ENCODE measurements at places on chromosomes 1 and 21.

DNA sequence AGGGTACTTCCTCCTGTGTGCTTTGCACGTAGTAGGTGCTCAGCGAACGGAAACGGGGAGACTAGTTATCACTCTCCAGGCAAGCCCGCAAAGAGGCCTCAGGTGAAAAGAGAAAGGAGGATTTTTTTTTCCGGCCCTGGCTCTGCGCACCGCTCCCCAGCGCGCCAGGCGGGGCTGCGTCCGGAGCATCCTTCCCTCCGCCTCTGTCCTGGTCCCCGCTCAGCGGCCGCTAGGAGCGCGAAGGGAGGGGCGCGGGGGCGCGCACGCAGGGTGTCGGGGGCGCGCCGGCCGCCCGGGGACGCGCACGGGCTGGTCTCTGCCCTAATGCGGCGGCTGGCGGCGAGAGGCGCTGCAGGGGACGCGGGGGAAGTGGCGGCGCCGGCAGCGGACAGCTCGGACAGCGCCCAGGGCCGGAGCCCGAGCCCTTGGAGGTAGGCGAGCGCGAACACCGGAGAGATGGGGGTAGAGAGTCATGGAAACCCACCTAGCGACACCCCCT is 42.3 kb upstream of the NFASC start:
- DNase-seq, result peak; percentile 54

- DNase-seq, result peak; percentile 75
Measured at GRCh38 chr1:153352523-153352922, 3.9 kb upstream of the PGLYRP4 start.

GRCh38 chr1:55054396-55054795 is 15.0 kb downstream of the PCSK9 start:
- no peak for DNase-seq

DNA sequence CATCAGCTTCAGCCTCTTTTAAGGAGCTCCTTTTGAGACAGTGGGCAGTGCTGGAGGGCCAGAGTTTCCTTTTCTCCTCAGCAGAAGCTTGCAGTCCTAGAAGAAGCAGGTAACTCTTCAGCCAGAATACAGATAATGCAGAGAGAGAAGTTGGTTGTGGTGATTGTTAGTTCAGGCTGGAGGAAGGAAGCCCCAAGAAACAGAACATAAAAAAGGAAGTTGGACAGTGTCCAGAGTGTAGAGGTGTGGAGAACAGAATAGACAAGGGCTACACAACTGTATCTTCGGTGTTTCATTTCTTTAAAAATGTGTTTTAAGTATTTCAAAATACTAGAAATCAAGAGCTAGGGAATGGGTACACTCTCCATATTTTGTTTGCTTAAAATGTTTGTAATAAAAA is 6.4 kb upstream of the TACSTD2 start:
- DNase-seq, result no peak

GRCh38 chr1:227070638-227071285 is 130.7 kb downstream of the COQ8A start:
- peak; percentile 19 for DNase-seq

GRCh38 chr1:157776971-157777391 is at the start of gene FCRL2:
Gene FCRL2, minus strand, starts transcription at chr1:157777132. Its CDS starts 59 bp downstream, at chr1:157777073.
- DNase-seq, result no peak

DNA sequence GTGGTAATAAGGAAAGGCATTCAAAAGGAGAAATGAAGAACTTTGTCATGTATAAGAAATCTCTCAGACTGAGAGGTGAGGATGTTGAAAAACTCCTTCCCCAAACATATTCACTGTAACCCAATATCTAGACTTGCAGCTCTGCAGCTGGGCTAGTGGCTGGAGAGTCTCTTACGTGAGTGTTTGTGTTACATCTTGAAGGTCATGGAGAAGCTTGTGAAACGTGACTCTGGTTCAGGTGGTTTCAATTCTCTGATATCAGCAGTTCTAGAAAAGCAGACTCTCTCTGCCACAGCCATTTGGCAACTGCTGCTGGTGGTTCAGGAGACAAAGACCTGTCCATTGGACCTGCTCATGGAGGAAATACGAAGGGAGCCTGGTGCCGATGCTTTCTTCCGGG is 55.0 kb upstream of the EPHA8 start:
- no peak for DNase-seq

GRCh38 chr1:114344656-114345055 is 166.3 kb downstream of the TRIM33 start:
- no peak for DNase-seq

DNA sequence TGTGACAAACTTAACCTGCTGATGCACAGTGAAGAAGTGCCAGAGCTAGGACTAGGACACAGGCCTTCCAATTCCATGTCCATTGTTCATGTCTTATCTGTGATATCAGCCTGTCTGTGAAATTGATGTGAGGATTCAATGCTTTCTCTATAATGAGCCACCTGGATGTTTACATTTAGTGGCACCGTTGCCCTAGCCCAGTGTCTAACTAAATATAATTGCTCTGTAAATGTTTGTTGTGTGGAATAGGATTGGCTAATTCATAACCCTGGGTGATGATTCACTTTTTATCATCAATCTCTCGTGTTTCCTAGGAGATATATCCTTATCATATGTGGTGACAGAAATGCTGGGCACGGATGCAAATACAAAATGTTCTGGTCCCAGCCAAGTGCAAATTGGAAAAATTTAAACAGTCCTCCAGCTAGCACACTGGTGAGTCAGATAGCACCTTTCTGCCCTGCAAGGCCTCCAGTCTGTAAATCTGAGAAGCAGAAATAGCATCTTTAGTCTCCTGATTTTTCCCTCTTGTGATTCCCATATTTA is 46.9 kb upstream of the GNG12 start:
- DNase-seq, result peak; percentile 97

GRCh38 chr21:28776251-28776650 is 216.4 kb downstream of the LTN1 start:
- peak; percentile 92 for DNase-seq

DNA sequence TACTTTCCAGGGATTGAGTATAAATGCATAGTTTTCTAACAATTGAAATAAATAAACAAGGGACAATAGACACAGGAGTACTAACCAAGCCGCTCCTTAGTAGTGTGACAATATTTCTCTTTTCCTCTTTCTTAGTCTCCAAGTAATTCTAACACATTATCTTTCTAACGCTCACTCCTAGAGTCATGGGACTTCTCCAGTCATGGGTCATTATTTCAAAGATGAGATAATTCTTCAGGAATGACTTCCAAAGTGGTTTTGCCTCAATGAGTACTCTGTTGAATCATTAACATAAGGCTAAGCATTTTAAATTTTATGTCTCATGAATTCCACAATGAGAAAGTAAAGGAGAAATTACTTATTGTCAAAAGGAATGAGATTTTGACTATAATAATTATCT is 605.8 kb upstream of the ADAMTS5 start:
- peak; percentile 77 for DNase-seq

GRCh38 chr1:22413799-22414198 is 37.9 kb upstream of the ZBTB40 start:
- no peak for DNase-seq

DNA sequence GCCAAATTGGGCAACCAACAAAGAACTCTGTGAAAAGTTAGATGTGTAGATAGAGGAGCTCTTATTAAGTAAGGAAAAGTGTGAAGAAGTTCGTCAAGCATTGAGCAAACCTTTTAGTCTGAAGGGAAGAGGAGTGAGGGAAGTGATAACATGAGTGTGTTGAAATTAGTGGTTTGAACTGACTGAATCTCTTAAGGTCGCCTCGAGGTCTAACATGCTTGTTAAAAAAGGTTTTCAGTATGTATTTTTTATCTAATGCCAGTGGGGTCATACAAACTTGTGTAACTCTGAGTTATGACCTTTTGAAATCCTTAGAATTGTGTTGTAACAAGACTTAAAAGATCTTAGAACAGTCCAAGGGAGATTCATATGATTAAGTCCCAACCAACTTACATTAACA is 34.1 kb downstream of the SOAT1 start:
- no peak for DNase-seq

DNA sequence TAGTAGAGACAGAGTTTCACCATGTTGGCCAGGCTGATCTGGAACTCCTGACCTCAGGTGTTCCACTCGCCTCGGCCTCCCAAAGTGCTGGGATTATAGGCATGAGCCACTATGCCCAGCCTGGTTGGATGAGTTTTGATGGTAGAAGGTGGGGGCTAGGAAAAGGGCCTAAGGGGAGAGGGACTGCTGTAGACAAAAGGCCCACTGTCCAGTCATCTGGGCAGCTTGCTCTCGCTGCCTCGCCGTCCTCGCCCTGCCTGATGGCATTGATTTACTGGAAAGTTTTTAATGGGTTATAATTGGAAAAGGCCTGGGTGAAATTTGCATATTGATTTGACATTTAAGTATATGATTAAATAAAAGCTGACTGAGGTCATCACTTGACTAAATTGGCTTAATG is 175.1 kb upstream of the CSF3R start:
- DNase-seq, result no peak

DNA sequence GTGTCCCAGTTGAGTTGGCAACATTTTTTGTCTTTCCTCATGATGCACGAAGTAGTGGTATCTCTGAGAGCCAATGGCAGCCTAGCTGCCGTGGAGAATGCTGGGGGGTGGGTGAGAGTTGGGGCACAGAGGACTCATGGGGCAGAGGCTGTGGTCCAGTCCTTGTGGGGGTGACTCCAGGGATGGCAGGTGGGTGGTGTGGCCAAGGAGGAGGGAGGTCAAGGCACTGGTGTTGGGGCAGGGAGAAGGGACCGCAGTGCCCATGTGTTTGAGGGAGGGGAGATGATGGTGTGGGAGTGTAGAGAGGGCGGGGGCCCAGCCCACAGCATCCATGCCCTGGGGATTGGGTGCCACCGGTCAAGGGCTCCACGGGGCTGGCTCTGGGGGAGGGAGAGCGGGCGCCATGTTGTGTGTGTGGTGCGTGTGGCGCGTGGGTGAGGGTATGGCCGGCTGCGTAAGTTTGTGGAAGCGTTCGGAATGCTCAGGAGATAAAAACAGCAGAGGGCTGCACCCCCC is 63.5 kb downstream of the PRKCZ start:
- DNase-seq, result no peak

- no peak for DNase-seq
Measured at GRCh38 chr1:223210788-223211120, 67.7 kb upstream of the TLR5 start.

- DNase-seq, result no peak
Measured at GRCh38 chr1:11044086-11044848, 2.8 kb downstream of the MASP2 start.

- DNase-seq, result no peak
Measured at GRCh38 chr1:18642278-18643095, 11.8 kb downstream of the PAX7 start.

DNA sequence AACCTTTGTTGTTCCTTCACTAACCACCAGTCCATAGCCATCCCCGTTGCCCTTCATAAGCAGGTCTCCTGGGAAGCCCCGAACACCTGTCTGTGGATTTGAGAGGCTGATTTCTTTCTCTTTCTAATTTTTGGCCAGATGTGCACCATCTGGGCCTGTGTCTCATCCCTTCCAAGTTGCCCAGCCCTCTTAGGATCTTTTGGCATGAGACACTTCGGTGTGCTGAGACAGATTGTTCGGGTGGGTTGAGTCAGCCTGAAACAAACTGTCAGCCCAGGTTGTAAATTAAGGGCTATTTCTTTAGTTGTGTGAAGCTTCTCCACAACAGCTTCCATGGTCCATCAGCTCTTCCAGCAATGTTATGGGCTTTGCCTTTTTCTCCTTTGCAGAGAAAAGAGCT is 1.4 kb upstream of the DNAJC11 start:
- DNase-seq, result no peak

- DNase-seq, result no peak
Measured at GRCh38 chr1:205542367-205542766, 37.9 kb downstream of the CDK18 start.

GRCh38 chr1:106875622-106876021 is 180.9 kb upstream of the PRMT6 start:
- DNase-seq, result no peak

DNA sequence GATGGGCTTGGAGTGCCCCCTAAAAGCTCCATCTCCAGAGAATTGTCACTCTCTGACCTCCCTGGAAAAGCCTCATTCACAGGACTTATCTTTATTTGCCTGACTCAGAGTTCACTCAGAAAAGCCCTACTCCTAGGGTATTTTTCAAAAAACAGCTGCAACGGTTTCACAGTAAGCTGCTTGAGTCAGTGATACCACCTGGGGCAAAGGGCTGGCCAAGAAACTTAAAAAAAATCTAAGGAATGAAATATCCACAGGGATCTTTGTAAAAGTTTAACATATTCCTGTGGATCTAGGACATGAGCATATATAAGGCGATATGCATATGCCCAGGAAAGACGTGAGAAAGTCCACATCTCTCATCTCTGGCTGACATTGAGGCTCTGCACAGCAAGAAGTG is 33.8 kb upstream of the TSPAN2 start:
- DNase-seq, result no peak

- no peak for DNase-seq
Measured at GRCh38 chr1:40122855-40123254, 25.8 kb upstream of the PPT1 start.

DNA sequence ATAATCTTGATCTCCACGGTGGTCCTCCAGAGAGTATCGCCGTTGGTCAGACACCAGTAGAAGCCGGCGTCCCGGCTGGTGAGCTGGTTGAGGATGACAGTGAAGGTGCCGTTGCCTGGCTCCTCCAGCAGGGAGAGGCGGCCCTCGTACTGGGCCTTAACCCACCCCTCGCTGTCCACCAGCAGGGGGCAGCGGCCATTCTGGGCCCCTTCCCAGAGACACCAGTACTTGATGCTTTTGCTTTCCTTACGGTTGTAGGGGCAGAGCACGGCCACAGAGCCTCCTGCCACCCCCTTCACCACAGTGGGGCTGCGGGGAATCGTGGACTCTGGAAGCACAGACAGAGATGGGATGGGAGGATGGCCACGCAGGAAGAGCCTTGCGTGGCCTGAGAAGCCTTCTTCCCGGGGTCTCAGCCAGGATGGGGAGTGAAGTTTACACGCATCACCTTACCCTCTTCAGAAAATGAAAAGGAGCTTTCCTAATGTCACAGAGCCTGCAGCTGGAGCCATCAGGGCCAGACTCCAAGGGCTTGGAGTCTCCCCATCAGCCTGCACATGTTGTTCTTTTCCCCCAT is 10.7 kb downstream of the PIGR start:
- peak; percentile 13 for DNase-seq

DNA sequence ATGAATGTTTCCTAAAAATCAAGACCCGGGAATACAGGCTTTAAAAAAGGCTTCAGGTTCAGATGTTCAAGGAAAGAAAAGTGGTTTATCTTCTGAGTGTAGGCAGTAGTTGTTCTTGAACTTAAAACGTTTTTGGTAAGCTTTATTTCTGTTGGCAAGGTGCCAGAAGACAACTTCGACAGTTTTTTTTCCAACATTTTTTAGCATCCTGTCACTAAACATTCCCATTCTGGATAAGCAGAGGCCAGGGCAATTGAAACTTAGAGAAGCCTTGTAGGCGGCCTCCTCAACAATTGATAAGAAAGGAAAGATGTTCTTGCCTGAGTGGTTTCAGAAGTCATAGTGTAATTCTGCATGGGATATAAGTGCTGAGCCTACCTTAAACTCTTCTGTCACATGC is 66.7 kb downstream of the PATJ start:
- DNase-seq, result peak; percentile 73

GRCh38 chr1:230084408-230085177 is 17.6 kb downstream of the GALNT2 start:
- DNase-seq, result peak; percentile 97

GRCh38 chr1:192628396-192629057 is 7.4 kb upstream of the RGS13 start:
- DNase-seq, result no peak

- DNase-seq, result peak; percentile 98
Measured at GRCh38 chr1:91569411-91570119, 68.9 kb downstream of the CDC7 start.

- DNase-seq, result no peak
Measured at GRCh38 chr1:82299056-82299455, 498.3 kb downstream of the ADGRL2 start.
